Activated T-helper 17 cell treated with anti-CD3 and anti-CD28 coated beads, Interleukin-2, amount 50 U/mL, for 72 hours (primary cell): ENCODE measurements at places on chromosomes 6 and 20.

DNA sequence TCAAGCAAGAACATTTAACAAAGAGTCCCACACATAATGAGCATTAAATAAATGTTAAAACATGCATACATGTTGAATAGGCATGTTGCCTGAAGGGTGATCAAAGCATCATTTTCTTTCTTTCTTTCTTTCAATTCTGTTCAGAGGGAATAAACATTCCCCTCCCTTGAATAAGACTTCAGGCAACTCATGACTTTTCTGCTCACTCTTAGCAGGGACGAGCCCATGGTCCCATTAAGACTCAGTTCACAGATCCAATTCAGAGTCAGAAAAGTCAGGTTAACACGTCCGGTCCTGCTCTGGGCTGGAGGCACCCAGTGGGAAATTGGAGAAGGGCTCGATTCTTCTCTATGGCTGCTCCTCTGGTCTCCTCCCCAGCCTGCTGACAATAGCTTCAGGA, 181.7 kb downstream of the ZNF217 start:
- no peak for ATAC-seq

DNA sequence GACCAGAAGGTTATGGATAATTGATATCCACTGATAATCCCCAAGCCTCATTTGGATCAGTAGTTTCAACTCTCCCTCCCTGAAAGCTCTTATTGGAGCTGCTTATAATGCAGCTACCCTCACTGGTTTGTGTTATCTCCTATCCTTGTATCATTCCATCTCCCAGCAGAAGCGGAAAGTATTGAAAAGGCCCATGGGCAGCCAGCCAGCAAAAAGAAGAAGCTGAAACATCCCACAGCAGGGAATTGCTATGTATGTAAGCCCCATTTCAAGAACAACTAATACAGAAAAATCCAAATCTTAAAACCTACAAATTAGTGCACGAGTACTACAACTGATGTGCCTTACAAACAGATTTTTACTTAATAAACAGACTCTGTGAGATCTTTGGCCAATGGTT, 269.0 kb upstream of the ECI2 start:
- no peak for ATAC-seq

GRCh38 chr6:146583966-146584365, 14.8 kb upstream of the ADGB start:
- ATAC-seq: no peak

GRCh38 chr6:98808541-98809210, 25.7 kb upstream of the POU3F2 start:
- no peak for ATAC-seq

DNA sequence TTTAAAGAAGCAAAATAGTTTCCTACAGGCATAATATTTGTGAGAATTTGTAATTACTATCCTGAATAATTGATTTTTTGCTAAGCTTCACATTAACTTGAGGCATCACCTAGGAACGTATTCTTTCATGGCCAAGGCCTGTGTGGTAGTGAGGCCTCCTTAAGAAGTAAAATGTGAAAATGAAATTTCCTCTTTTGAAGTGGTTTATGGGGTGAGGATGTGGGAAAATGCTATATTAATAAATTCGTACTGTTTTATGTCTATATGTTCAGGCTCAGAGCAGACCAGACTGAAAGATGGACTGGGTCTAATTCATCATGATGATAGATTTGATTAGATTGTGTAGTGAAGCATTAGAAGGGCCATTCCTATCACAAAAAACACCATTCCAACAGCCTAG, 33.1 kb downstream of the MYLIP start:
- peak; percentile 40 for ATAC-seq

DNA sequence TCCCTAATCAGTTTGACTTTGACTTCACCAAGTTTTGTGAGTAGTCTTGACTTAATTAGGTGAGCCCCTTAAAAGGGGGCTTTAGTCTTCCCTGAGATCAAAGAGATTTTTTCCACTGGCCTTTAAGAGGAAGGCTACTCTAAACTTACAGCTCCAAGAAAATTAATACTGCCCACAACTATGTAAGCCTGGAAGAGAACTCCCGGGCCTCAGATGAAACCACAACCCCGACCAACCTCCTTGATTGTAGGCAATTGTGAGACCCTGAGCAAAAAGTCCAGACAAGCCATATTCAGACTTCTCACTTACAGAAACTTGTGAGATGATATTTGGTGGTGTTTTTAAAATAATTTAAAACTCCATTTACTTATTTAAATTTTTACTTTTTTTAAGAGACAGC, 18.1 kb downstream of the SNX3 start:
- no peak for ATAC-seq

GRCh38 chr20:15817351-15817750, 755.9 kb downstream of the KIF16B start:
- ATAC-seq: no peak
